ENCODE measurements at places on chromosomes 1 and 21.

- no peak for DNase-seq
Measured at GRCh38 chr1:31423418-31423947, 10.5 kb downstream of the SERINC2 start.

GRCh38 chr1:111516005-111516535 is 12.6 kb upstream of the ADORA3 start:
- DNase-seq, result no peak

GRCh38 chr1:2431103-2431502 is 18.7 kb upstream of the PEX10 start:
- DNase-seq, result no peak

- DNase-seq, result no peak
Measured at GRCh38 chr1:201578008-201578888, 39.3 kb downstream of the NAV1 start.

GRCh38 chr1:63148825-63149645 is 173.3 kb upstream of the FOXD3 start:
- DNase-seq, result peak; percentile 9

- no peak for DNase-seq
Measured at GRCh38 chr1:76868916-76869315, 1.6 kb downstream of the ST6GALNAC5 start.

DNA sequence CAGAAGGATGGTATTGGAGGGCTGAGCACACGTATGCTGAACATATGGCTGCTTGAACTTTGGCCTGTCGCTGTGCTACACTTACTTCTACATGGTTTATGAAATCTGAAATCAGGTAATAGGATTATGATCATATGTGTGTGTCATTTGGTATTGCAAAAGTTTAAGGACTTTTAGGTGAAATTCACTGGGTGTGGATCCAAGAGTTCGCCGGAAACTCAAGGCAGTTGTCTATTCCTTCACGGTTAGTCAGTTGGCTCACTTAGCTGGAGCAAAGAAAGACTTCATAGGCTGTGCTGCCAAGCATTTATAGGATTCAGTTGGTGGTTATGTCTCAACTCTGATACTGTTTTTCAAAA is 927 bp downstream of the UAP1 start:
- no peak for DNase-seq

GRCh38 chr1:119727991-119728390 is 16.3 kb downstream of the PHGDH start:
- DNase-seq, result no peak

DNA sequence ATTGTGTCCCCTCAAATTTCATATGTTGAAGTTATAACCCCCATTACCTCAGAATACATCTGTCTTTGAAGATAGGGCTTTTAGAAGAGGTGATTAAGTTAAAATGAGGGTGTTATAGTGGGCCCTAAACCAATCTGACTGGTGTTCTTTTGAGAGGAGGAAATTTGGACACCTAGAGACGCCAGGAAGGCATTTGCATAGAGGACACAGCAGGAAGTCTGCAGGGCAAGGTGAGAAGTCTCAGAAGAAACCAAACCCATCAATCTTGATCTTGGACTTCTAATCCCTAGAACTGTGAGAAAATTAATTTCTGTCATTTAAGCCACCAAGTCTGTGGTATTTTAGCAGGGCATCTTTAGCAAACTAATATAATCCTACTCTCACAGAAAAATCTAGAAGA is 13.0 kb downstream of the GOLPH3L start:
- DNase-seq, result no peak

DNA sequence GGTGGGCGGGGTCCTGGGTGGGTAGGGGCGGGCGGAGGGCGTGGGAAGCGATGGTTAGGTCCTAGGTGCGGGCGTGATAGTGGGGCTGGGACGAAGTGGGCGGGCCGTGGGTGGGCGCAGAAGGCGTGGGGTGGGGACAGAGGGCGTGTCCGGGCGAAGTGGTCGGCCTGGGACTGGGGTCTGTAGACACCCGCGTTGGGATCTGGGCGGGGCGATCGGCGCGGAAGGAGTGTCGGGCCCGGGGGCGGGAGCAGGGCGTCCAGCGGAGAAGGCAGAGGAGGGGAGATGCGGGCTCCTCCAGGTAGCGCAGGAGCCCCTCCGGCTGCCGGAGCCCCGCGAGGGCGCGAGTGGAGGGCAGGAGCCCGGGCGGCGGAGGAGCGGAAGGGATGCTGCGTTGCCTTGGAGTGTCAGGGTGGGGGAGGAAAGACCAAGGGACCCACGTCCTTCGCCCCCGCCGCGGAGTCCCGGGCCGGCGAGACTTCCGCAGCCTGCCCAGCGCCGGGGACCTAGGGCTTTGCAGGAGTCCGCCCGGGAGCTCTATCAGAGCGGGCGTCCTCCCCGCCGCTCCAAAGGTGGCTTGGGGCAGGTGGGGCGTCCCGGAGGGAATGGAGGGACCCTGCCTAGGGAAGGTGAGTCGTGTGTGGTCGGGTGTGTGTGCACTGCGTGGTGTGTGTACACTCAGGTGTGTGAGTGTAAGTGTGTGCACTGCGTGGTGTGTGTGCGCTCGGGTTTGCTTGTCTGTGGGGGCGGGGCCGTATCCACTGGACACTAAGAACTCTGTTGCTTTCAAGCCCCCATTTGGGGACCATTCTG is 27.0 kb upstream of the PRSS38 start:
- peak; percentile 79 for DNase-seq

DNA sequence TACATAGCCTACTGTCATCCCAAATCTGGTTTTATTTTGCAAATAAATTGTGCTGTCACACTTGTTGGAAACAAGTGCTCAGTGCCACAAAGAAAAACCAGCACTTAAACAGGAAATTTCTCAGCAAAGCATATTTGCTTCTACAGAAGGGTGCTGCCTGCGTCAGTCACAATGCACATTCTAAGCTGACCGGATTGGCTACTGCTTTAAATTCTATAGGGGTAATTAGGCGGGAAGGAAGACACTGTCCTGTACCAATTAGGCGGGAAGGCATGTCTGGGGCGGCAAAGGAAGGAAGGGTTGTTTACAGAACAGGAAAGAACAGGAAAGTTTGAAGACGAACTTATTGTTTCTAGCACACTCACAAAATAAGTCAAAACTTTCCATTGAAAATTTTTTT is 2.8 kb downstream of the IFI16 start:
- peak; percentile 73 for DNase-seq

DNA sequence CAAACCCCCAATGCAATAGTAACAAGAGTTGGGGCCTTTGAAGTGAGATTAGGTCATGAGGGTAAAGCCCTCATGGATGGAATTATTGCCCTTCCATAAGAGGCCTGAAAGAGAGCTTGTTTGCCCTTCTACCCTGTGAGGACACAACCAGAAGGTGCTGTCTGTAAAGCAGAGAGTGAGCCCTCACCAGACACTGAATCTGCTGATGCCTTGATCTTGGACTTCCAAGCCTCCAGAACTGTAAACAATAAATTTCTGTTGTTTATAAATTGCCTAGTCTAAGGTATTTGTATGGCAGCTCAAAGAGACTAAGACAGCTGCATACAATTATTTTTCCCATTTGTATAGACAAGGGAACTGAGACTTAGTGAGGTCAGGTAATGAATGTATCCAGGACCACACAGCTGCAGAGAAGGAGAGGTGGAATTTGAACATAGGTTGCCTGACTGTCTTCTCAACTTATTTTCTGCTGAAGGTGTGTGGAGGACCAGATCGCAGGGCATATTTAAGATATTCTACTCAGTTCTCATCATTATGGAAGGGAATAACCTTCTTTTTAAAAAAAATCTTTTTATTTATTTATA is 18.7 kb downstream of the IL23R start:
- no peak for DNase-seq

GRCh38 chr1:7595336-7595735 is 175.8 kb upstream of the VAMP3 start:
- no peak for DNase-seq

DNA sequence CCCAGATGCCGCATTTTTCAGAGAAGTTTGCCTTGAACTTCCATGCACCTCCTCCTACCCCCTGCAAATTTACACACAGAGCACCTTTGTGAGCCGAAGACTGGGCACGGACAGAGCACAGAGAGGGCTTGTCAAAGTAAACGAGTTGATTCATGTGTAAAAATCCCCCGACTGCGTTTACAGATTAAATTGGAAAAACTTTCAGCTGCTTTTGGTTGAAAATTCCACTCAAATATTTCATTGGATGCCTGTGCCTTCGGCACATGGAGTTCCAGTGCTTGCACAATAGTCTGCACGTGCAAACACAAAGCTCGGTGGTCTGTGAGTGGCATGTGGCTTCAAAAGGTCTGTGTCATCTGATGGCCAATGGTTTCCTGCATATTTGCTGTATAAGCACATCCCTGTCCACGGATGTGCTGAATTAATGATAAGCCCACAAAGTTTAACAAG is 177.5 kb downstream of the SETD4 start:
- DNase-seq, result no peak

DNA sequence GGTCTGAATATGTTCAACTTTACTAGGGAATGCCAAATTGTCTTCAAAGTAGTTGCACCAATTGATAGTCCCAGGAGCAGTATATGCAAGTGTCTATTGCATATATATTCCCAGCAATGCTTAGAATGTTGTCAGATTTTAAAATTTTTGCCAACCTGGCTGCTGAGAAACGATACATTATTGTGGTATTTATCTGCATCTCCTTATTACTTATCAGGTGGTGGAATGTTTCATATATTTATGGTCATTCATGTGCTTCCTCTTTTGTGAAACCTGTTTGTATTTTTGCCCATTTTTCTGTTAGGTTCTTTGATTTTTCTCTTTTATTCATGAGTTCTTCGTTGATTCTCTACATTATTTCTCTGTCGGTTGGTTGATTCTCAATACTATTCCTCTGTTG is 39.5 kb downstream of the COLGALT2 start:
- no peak for DNase-seq

- no peak for DNase-seq
Measured at GRCh38 chr1:55059302-55060132, 20.2 kb downstream of the PCSK9 start.

GRCh38 chr1:175481126-175482070 is 262.0 kb downstream of the TNR start:
- no peak for DNase-seq

GRCh38 chr1:223231011-223231572 is 88.0 kb upstream of the TLR5 start:
- no peak for DNase-seq

DNA sequence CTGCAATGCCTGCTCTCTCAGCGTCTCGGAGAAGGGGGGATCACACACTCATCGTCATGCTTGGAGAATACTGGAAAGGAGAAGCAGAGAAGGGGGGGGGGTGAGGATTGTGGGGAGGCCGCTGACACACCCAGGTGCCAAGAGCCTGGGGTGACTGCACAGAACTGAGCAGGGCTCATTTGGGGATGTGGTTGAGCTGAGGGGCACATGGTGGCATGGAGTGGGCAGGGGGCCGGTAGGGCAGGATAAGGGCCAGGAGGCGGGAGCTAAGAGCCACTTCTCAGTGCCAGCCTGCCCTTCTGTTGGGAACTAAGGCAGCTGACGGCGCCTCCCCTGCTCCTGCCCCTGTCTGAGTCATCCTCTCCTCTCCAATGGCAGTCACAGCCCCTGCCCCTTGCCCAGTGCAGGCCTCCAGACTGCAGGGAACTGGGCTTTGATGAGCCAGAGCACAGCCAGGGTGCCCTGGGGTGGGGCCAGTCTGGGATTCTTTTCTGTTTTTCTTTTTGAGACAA is 27.2 kb downstream of the MRPL37 start:
- DNase-seq, result no peak

DNA sequence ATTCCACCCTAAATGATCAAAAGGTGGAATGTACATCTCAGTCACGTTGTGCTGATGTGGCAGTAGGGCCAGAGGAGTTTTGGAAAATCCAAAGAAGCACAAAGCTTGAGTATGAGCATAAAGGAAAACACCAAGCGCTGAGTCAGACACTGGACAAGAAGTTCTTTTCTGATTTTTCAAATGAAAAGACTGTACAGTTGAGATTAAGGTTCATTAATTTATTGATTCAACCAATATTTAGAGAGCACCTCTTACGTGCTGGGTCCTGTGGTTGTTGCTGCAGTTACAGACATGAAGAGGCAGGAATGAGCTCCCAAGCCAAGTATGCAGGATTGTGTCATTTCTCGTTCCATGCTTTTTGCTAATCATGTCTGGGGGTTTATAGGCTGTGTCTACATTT is 28.9 kb upstream of the APP start:
- no peak for DNase-seq

DNA sequence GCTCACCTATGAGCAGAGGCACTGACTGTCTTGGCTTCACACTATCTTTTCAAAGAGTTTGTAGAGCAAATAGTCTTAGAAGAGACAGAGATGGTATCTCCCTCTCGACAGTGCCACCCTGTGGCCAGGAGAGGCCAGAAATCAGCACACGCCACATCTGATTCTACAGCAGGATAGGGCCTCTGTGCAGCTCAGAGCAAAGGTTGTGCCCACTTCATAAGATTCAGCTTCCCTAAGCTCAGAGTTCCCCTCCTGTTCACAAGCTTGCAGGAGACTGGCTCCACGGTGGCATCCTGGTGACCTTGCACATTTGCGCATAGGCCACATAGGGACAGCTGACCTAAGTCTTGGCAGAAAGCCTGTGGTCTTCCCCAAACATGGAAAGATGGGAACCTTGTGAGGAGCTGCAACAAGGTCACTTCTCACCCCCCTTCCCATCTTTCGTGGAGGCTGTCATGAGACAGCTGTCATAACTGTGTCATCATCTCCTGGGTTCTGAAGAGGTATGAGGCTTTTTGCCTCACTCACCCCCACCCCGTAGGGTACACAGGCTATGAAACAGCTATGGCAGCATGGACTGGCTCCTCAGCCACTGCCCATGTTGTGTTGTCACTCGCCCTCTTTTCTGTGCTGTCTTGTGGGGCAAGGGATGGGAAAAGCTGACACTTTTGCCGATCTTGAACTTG is 3.0 kb downstream of the ITLN2 start:
- DNase-seq, result peak; percentile 77

DNA sequence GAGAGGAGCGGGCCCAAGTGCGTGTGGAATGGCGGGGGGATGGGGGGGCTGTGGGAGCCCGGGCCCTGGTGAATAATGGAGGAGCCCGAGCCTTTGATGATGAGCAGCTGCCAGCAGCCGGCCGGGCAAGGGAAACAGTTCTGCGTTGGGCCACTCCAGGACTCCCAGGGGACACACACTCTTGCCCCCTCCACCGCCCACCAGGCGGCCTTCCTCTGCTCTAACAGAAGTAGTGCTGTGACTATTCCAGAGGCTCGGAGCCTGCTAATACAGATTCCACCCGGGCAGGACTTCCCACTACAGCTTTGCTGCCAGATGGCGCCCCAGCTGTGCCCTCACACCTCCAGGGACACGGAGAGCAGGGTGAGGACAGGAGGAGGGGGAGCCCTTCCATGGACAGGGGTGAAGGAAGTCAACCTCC is 48.2 kb upstream of the LRP8 start:
- no peak for DNase-seq

DNA sequence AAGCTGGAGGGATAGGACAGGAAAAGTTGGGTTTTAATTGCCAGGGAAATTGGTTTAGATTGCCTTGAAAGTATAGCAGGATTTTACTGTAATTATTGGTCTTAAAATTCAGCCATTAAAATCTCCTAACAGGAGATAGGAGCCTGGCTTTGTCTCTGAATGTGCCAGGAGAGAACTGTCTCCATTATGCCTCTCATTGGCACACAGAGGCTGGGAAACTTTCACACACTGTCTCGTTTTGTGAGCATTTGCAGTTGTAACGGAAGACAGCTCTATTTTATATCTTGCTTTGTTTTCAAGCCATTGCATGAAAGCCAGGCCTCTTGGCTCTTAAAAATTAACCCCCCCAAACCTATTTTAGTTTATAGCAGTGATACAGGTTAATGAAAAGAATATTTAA is 12.5 kb downstream of the DNAJC6 start:
- DNase-seq, result no peak

- no peak for DNase-seq
Measured at GRCh38 chr1:94180650-94181049, 56.7 kb downstream of the ARHGAP29 start.

Measured in activated CD4-positive, alpha-beta T cell treated with anti-CD3 and anti-CD28 coated beads, Interleukin-2, amount 50 U/mL, for 48 hours (primary cell).